ENCODE measurements at places on chromosomes 12 and 14.
A peak's percentile ranks its signal among the peaks of the same experiment; 100 is the strongest.

- no peak for DNase-seq
These were observed 452.0 kb downstream of the FUT8 start for GRCh38 chr14:65864549-65864948.

- DNase-seq = no peak
These were observed 3.6 kb upstream of the KRT6A start for GRCh38 chr12:52496590-52497071.

- no peak for DNase-seq
These were observed 5.1 kb downstream of the SLC4A8 start for GRCh38 chr12:51429700-51430099.

- DNase-seq = no peak
These were observed 2.9 kb upstream of the MYH7 start for GRCh38 chr14:23438101-23438971.

- DNase-seq = no peak
These were observed 48.5 kb downstream of the BAZ2A start for GRCh38 chr12:56581418-56582145.

- no peak for DNase-seq
These were observed 31.5 kb upstream of the GZMB start for GRCh38 chr14:24665440-24665991.

DNA sequence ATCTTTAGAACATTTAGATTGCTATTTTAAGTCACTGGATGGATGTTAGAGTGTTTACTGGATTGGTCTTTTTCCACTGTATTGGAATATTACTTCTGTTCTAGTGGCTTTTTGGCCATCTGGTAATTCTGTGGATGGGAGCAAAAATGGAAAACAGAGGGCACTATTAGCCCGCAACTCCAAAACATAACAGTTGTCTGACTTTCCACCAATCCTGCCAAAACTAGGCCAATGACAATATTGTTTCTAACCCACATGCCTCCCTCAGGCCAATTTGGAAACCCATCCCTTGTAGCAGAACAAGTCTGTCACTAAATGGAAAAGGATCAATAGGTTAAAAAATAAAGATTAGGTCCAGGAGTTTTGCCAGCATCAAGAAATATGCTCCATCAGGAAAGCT is 97.8 kb downstream of the ETNK1 start:
- DNase-seq = no peak

- no peak for DNase-seq
These were observed 889 bp upstream of the IFT43 start for GRCh38 chr14:75984674-75985073.

- DNase-seq = no peak
These were observed 46.2 kb downstream of the ABCC9 start for GRCh38 chr12:21894792-21895595.

- DNase-seq = no peak
These were observed 26.2 kb downstream of the ANG start for GRCh38 chr14:20714593-20715250.

GRCh38 chr14:94129758-94130414 is 482 bp upstream of the IFI27L2 start:
- DNase-seq = peak; percentile 49

GRCh38 chr12:113835896-113836295 is 130.2 kb downstream of the RBM19 start:
- DNase-seq = no peak

GRCh38 chr12:91138337-91138920 is 27.1 kb upstream of the LUM start:
- no peak for DNase-seq

DNA sequence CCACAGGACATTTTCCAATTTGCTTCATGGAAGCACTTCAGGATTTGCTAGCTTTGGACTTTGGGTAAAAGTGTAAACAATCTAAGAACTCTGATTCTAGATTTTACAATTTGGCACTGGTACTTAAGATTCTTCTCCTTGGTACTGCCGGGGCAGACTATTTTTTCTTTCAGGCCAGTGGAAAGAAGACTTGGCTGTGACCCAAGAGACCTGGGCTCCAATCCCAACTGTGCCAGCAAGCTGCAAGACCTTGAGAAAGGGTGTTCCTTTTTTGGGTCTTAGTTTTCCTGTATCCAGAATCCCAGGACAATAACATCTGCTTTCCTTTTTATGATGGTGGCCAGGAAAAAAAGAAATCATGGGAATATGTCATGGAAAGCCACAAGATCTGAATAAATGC is 148.1 kb upstream of the CRY1 start:
- no peak for DNase-seq

DNA sequence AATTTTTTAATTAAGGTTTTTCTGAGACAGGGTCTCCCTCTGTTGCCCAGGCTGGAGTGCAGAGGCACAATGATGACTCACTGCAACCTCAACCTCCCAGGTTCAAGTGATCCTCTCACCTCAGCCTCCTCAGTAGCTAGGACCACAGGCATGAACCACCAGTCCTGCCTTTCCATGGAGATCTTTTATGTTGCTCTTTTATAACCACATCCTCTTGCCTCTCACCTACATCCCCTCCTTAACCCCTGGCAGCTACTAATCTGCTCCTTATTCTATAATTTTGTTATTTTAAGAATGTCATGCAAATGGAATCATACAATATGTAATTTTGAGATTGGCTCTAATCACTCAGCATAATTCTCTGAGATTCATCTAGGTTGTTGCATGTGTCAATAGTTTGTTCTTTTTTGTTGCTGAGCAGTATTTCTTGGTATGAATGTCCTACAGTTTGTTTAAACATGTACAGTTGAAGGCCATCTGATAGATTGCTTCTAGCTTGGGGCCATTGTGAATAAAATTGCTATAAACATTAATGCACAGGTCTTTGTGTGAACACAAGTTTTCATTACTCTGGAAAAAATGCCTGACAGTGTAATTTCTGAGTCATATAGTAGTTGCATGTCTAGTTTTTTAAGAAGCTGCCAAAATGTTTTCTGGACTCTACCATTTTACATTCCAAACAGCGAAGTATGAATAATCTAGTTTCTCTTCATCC is 249.2 kb upstream of the AMIGO2 start:
- no peak for DNase-seq

- DNase-seq = no peak
These were observed 18.1 kb downstream of the VDR start for GRCh38 chr12:47886510-47887240.

- DNase-seq = no peak
These were observed 3.1 kb upstream of the MDM2 start for GRCh38 chr12:68804657-68805591.

GRCh38 chr12:11927286-11927935 is 143.3 kb upstream of the BCL2L14 start:
- no peak for DNase-seq

- DNase-seq = no peak
These were observed 167.5 kb downstream of the MDGA2 start for GRCh38 chr14:47507861-47508260.

DNA sequence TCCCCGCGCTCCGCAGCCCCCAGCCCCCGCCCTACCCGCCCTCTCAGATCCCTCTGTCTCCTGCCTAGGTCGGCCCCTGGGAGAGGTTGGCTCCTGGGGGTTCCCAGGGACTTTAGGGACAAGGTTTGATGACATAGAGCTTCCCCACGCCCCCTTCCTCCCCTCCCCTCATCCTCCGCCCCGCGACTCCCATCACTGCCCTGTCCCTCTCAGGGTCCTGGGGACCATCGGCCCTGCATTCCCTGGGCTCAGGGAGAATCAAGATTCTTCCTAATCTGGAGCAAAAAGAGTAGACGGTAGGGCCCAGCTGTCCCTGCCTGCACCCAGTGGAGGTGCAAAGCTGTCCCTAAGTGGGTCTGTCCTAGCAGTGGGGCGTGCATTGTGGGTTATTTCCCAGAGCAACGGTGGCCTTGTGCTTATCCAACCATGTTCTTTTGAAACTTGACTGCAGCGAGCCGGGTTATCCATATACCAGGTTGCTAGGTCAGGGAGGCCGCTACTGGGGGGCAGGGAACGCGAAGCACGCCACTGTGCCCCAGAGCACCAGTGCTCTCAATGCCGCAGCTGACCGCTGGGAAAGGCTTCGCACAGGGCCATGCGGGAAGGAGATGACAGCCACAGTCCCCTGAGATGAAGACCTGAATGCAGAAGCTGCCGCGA is 124.4 kb upstream of the PRMT8 start:
- no peak for DNase-seq

GRCh38 chr12:62888454-62889110 is 46.4 kb downstream of the PPM1H start:
- DNase-seq = no peak

DNA sequence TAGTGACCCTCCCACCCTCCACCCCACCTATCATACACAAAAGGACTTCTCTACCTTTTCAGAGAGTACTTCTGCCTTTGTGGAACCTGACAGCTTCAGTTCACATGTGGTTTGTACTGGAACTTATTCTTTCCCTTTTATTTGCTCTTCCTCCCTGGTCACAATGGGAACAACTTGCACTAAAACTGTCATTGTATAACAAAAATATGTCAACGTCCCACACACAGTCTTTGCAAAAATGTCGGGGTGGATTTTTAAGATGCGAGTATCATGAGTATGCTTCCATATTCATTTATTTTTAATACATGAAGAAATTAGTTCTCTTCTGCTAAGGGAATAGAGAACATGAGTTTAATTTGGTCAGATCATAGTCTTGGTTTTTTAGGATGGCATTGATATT is 45.6 kb upstream of the NELL2 start:
- DNase-seq = no peak

GRCh38 chr14:27236601-27237000 is 638.8 kb upstream of the NOVA1 start:
- DNase-seq = no peak

- DNase-seq = no peak
These were observed 60.7 kb upstream of the BCAT1 start for GRCh38 chr12:25009496-25010092.

- DNase-seq = no peak
These were observed 903 bp downstream of the PARPBP start for GRCh38 chr12:102120886-102121285.

GRCh38 chr12:19710811-19711793 is 271.8 kb downstream of the AEBP2 start:
- no peak for DNase-seq

All from COR-L47 (cell line).